ENCODE measurements at places on chromosomes 12 and 14.
A peak's percentile ranks its signal among the peaks of the same experiment; 100 is the strongest.

GRCh38 chr12:91367234-91367849 is 184.7 kb upstream of the DCN start:
- DNase-seq: no peak

DNA sequence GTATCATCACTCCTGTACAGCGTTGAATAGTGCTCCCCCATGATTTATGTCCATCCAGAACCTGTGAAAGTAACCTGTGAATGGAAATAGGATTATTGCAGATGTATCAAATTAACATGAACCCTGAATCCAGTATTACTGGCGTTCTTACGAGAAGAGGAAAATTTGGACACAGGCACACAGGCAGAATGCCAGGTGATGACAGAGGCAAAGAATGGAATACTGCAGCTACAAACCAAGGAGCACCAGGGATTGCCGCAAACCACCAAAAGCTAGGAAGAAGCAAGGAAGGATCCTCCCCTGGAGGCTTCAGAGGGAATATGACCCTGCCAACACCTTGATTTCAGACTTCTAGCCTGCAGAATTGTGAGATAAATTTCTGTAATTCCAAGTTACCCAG is 113.5 kb upstream of the EGLN3 start:
- no peak for DNase-seq

GRCh38 chr12:91111366-91112325 is at the start of gene LUM:
LUM (minus strand) TSS chr12:91111494; CDS start chr12:91108979, 2,515 bp downstream.
- DNase-seq: no peak

DNA sequence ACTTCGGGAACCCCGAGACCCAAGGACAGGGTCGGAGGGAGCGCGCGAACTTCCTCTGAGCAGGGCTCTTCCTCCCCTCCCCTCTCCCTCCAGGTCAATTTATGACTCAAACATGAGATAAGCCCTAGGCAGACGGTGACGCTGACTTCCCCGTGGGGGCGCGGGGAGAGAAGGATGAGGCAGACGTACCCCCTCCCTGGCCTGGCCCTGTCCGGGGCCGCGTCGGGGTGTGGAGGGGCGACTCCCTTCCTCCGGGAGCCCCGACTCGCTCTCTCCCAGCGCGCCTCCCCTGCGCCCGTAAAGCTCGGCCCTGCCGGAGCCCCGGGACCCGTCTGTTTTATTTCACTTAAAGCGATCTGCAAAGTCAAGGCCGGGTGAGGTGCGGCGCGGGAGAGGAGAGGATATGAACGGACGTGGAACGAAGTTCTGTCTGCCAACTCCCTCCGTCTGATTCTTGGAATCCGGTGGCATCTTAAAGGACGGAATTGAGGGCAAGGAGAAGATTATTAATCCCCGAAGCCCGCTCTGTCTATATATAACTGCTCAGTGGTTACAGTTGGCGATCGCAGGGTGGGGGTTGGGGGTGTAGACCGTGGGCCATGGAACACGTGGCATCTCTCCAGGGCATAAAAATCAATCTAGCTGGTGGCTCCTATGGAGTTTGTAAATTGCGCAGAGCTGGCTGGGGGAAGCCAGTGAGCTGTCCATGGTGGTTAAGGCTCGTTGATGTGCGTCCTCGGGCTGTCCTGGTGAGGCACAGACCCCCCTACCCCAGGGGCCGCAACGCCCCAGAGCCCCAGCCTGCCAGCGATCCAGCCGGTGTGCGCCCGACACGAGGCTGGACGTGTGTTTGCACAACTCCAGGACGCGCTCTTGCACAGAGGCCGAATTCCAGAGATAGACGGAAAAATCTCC is 2.9 kb upstream of the PTHLH start:
- no peak for DNase-seq

DNA sequence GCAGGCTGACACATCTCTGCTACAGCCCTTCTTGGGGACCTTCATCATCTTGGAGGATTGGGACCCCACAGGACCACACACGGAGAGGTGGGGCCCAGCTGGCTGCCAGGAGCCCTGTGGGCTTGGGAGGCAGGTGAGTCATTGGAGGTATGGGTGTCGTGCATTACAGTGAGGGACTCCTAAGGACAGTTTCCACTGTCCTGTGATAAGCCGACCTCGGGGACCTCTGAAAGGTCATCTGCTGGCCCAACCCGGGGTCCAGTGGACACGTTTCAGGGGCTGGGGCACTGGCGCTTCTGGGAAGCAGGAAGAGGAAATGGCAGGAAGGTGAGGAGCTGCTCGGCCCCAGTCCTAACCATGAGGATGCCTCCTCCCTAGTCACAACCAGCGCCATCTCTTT is 238.0 kb downstream of the BCL11B start:
- DNase-seq: no peak

- no peak for DNase-seq
Measured at GRCh38 chr12:51382173-51382572, 9.0 kb downstream of the GALNT6 start.

DNA sequence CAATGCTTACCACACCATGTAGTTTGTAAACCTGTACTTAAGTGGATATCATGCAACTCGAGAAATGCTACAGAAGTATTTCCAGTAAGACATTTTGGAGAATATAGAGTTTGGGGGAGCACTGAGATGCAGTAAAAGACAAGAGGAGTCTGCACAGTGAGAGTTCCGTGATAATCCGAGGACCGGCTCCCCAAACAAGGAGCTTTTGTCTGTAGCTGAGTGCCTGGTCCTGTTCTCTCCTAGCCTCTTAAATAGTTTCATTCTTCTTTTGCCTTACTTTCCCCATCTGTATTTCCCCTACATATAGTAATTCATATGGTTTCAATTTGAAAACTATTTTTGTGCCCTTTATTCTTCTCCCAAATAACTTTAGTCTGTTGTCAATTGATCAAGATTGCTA is 364.1 kb downstream of the EGLN3 start:
- DNase-seq: no peak

DNA sequence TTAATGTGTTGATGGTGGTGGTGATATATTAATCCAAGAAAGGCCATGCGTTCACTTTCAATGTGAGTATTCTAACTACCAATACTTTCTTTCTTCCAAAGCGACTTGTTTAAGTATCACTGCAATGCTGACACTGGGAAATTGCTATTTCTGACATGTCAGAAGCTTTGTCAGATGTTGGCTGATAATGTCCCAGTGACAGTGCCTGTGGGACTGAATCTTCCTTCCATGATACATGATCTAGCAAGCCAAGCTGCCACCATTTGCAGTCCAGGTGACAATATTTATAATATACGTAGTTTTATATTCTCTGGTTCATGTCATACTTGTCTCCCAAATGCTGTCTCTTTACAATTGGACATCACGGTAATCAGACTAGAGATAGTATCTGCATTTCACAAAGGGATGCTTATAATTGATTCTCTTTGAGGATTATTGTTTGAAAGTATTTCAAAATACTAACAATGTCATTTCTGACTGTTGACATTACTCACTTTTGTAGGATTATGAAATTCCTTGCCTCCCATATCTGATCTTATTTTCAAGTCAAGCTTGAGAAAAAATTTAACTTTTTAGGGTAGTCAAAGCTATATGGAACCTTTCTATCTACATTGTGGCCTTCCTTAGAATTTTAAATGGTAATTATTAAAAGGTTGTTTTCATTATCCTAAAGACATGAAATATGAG is 57.3 kb downstream of the KNTC1 start:
- no peak for DNase-seq

DNA sequence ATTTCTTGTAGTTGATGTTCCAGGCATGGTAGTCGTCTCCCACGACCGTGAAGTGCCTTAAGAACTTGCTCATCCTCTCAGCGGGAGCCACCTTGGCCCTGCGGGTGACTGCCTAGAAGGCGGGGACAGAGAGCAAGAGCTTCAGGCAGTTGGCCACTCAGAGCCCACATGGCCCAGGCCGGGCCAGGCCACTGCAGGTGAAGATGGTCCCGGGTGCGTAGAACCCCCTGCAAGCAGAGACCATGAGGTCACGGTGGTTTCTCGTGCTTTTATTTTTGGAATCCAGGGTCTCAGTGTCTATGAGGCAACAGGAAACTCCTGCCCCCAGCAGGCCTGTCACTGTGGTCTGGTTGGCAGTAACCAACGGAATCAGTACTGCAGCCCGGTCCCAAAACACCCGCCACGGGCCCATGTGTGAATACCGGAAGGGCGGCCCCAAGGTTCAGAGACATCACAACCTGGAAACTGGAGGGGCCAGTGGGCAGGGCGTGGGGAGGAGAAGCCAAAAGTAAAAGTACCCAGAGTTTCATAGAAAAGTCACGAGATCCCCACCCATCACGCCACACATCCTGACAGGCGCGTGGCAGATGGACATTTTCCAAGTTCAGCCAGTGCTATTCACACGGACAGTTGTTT is 27.5 kb downstream of the HVCN1 start:
- DNase-seq: peak; percentile 91

DNA sequence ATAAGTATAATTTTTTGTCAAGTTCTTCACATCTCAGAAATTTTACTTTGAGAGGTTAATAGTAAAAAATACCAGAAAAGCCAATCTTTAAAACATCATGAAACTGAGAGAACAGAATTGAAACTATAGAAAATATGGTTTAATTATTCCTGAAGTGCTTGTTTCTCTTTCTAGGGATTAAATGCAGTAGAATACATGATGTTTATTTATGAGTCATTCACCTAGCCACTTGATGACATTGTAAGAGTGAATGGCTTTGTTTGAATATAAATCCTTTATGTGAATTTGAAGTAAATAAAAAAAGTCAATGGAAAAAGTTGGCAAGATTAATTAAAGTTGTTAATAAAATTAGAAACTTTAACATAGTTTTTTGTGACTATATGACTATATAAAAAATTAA is 48.4 kb downstream of the KTN1 start:
- no peak for DNase-seq

DNA sequence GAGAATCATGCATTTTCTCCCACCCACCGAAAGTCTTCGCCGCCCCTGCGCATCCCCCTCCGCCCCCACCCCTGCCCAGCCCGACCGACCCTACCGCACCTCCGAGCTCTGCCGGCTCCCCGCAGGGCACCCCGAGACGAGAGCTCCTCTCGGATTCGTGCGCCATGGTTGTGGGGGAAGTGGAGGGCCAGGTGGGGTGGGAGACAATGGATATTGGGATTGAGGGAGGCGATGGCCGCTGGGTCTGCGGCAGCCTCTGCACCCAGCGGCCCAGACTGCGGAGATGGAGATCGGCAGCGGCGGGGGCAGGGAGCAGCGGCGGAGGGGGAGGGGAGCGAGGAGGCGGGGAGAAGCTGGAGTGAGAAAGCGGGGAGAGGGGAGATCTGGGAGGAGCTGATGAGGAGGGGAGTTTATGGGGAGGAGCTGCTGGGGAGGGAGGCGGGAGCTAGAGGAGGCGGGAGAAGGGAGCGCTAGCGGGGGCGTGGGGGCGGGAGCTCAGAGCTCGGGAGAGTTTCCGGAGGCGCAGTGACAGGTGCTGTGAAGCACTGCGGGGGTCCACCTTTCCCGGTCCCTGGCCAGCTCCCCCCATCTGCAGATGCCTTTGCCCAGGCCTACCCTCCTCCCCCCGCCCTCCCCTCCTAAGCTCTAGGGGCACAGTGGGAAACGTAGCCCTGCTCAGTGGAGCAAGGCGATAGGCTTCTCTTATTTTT is at the start of gene SALL2:
SALL2 (minus strand) TSS at position 385 of the 710 bp plus-strand sequence; CDS start at position 166, 219 bp downstream.
- DNase-seq: no peak

DNA sequence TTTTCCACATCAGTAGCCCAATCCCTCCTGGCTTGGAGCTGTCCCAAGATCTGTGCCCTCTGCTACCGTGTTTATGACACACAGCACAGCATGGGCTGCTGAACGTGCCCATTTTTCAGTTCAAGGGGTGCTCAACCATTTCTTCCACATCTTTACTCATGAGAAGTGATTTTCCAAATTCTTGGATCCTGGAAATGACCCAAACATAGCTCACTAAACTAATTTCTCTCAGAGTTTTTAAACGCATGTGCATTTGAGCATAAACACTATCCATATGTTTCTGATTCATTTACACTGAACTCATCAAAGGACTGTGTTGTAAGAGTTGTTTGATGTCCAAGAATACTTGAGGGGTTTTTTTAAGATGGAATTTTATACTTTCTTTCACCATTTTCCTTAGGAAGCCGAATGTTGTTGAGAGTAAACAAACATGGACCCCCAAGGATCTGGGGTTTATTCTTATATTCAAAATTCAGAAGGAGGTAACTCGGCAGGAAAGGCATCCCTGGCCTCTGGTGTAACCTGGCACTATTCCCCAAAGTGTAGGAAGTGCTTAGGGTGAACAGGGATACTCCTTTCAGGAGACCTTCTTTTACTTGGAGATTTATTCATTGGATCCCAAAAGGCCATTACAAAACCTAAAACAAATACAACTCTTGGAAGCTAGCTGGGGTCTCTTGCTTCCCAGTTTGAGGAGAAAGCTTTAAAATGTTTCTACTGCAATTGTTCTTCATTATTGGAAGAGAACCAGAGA is 215.0 kb downstream of the BMP4 start:
- DNase-seq: no peak

- no peak for DNase-seq
Measured at GRCh38 chr14:51862860-51863259, 2.4 kb downstream of the GNG2 start.

DNA sequence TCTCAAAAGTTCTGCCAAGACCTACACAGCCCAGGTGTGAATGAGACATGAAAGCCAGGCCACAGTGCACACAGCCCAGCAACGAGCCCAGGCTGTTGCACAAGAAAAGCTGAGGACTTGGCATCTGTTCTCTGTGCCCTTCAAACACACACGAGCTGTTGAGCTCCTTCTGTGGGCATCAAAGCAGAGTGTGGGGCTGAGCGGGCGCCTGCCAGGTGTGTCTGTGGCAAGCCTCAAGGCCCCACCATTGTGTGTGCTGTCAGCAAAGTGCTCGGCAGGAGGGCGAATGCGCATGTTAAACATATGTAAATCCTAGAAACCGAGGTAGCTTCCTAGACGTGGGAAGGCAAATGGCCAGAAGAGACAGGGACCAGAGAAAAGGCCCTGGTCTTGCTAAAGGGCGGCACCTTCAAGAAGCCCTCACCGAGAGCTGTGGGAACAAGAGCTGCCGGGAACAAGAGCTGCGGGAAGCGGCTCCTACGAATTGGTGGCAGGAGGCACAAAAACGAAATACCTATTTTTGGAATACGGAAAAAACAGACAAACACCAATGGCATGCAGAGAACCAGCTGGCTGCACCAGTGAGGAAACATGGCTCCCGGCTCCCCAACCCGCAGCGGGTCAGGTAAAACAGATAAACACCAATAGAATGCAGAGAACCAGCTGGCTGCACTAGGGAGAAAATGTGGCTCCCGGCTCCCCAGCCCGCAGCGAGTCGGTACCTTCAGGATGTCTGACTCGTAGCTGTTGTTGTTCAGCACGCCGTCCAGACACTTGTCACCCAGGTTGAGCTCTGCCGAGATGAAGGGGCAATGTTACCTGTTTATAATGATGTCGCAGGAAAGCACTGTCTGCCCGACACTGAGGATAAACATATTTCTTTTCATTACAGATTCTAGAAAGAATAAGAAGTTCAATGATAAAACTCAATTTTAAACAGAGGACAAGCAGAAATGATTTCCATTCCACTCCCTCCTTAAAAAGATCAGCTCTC is 19.0 kb upstream of the GOLGA3 start:
- DNase-seq: no peak

- no peak for DNase-seq
Measured at GRCh38 chr12:75438059-75438754, 42.3 kb upstream of the GLIPR1 start.

DNA sequence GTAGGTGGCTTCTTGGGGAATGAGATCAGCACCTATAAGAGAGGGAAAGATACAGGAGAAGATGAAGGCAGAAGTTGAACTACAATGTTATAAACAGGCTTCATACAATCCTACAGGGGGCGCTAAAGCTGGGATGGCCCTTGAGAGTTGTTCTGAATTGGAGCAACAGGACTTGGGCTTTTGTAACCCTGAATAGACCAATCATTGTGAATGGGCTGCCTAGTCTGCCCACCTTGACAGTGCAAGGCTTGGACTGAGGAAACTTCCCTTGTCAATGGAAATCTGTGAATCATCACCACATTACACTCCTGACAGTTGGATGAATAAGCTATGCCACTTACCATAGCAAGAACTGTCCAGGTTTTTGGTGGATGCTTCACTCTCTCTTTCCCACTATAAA is 306.1 kb downstream of the KCNC2 start:
- no peak for DNase-seq
